ENCODE measurements at places on chromosomes 11 and 22.

DNA sequence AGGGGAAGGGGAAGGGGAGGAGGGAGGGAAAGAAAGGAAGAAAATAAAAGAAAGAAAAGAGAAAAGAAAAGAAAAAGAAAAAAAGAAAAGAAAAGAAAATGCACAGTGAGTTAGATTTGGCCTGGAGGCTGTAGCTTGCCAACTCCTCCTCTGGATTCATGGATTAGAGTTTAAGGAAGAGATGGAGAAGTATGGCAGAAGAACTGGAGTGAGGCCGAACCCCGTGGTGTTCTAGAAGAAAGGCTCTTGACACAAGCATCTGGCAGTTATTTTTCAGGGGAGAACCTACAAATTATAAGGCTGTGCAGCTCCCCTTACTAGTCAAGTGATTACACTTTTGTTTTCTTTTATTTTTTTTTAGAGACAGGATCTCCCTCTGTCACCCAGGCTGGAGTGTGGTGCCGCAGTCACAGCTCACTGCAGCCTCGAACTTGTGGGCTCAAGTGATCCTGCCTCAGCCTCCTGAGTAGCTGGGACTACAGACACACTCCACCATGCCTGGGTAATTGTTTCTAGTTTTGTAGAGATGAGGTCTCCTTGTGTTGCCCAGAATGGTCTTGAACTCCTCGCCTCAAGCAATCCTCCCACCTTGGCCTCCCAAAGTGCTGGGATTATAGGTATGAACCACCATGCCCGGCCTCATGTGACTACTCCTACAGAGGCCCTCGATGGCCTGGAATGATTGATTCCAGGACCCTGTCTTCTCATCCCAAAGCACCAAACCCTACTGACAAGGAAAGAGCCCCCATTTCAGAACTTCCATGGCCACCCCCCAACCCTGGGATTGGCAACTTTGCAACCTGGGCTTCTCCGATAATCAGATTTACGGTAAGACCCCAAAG lies 19.5 kb downstream of the ZNF74 start:
- no peak for DNase-seq

DNA sequence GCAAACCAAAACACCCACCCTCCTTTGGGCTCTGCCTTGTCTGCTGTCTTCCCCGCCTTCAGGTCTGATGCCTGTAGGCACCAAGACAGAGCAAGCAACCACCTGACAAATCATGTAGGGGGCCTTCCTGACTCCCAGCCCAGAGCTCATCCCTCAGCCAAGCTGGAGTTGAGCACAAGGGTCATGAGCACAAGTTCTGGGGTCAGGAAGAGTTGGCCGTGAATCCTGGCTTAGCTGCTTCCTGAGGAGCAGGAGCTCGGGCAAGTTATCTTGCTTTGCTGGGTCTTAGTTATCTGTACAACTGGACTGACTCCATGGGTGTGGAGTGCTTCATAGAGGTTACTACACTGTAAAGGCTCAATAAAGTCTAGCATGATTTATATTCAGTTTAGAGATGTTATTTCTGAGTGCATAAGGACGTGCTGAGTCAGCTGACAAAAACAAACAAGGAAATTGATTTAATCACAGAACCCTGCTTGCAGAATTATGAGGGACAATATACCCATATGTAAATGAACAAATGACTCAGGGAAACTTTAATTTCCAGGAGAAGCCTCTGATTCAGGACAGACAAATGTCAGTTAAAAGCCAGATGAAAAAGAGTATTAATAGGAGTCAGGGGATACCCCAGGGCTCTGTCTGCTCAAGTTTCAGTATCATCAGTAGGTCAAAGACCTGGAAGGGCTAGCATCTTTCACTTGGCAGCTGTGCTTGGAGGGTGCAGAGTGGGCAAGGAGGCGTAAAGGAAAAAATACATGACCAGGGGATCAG lies 15.0 kb upstream of the APOA1 start:
- DNase-seq, result peak; percentile 50

DNA sequence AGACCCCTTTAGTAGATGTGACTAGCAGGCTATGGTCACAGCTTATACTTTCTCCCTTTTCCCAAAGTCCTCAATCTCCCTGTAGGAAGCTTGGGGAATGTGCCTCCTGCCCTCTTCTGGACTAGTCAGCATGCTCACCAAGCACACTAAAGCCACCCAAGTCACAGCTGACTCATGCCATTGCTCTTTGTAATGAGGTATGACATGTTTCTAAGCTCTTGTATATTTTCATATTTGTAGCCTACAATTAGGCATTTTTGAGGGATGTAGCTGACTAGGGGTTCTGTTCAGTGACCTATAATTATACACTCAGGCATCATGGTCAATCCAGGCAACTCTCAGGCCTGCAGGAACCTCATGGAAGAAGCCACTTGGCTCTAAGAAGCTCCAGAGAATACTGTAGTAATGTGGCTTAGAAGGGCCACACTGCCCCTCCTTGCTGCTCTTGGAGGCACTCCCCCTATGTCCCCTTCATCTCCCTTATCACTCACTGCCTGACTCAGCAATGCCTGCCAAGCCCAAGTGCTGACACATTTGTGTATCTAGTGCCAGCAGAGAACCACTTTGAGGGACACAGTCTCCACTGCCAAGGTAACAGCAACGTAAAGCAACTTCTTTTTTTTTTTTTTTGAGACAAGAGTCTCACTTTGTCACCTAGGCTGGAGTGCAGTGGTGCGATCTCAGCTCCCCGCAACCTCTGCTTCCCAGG lies 86.2 kb downstream of the RPL27A start:
- no peak for DNase-seq

DNA sequence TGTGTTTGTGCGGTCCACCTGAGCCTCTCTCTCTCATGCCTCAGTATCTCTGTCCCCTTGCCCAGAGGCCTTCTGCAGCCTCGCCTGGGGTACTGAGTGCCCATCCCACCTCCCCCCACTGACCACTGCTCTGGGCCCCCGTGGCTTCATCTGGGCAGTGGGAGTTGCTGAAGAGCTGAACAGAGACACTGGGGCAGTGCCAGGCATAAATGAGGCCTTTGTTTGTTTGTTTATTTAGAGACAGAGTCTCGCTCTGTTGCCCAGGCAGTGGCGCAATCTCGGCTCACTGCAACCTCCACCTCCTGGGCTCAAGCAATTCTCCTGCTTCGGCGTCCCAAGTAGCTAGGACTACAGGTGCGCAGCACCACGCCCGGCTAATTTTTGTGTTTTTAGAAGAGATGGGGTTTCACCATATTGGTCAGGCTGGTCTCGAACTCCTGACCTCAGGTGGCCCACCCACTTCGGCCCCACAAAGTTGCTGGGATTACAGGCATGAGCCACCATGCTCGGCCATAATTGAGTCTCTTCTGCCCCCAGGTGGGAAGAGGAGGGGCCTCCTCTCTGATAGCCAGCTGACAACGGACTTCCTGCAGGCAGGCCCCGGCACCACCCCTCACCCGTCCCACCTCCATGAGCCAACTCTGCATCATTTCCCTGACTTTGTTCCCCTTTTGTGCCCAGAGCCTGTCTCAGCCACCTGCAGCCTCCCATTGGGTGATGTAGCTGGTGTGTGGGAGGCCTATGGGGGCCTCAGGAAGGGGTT lies 9.3 kb downstream of the CRYBB3 start:
- no peak for DNase-seq

- DNase-seq, result no peak
Observed at GRCh38 chr22:29098296-29098695, 25.5 kb downstream of the KREMEN1 start.

Data from suppressor macrophage treated with lipopolysaccharide for 4 hours (primary cell).